Tracheal epithelial cell (primary cell): ENCODE measurements at places on chromosomes 4 and X. TPM values are rescaled to one million over a fixed set of nuclear protein-coding genes. Genes with fewer than 3 reads are reported as not detected.

SPACA5 gene
- total RNA-seq = not detected in 2 replicates

CLDN34 gene
- total RNA-seq = 0.21 and 0.48 TPM in 2 replicates

CEP135 gene
- 1.7 and 4.8 TPM in 2 replicates for total RNA-seq

TMEM33 gene
- 100.0 and 119 TPM in 2 replicates for total RNA-seq

TEX28 gene
- total RNA-seq = not detected in 2 replicates

ADH5 gene
- total RNA-seq = 124 and 128 TPM in 2 replicates

PPP1R3F gene
- total RNA-seq = 3.2 and 5.5 TPM in 2 replicates

SPANXN3 gene
- not detected in 2 replicates for total RNA-seq

PDZD4 gene
- under 0.01 TPM in 1 of 2 replicates, not detected in the other for total RNA-seq

SLC2A9 gene
- 44.8 and 102 TPM in 2 replicates for total RNA-seq

GLRA2 gene
- 0.85 TPM in 1 of 2 replicates, not detected in the other for total RNA-seq

CENPVL2 gene
- not detected in 2 replicates for total RNA-seq

DCLK2 gene
- 0.96 TPM in 1 of 2 replicates, not detected in the other for total RNA-seq

FAM9B gene
- total RNA-seq = not detected in 2 replicates

PDCL2 gene
- total RNA-seq = 0.24 TPM in 1 of 2 replicates, not detected in the other

TLR8 gene
- under 0.01 TPM in 1 of 2 replicates, not detected in the other for total RNA-seq

SCOC gene
- 60.2 and 86.1 TPM in 2 replicates for total RNA-seq

RBM46 gene
- under 0.01 and 0.43 TPM in 2 replicates for total RNA-seq

HTN1 gene
- total RNA-seq = not detected in 2 replicates

CLNK gene
- not detected in 2 replicates for total RNA-seq

TLR10 gene
- total RNA-seq = under 0.01 TPM in 1 of 2 replicates, not detected in the other

ERVMER34-1 gene
- total RNA-seq = 2.9 and 7.0 TPM in 2 replicates

HPSE gene
- total RNA-seq = 0.72 and 3.0 TPM in 2 replicates

TCEAL1 gene
- 11.6 and 24.5 TPM in 2 replicates for total RNA-seq
